DMS79 (cell line): ENCODE measurements at places on chromosomes 11 and 22.

GRCh38 chr11:12130180-12130980, 20.0 kb downstream of the MICAL2 start:
- no peak for DNase-seq

- DNase-seq: no peak
Measured at GRCh38 chr22:45314786-45315185, 5.1 kb downstream of the FAM118A start.

DNA sequence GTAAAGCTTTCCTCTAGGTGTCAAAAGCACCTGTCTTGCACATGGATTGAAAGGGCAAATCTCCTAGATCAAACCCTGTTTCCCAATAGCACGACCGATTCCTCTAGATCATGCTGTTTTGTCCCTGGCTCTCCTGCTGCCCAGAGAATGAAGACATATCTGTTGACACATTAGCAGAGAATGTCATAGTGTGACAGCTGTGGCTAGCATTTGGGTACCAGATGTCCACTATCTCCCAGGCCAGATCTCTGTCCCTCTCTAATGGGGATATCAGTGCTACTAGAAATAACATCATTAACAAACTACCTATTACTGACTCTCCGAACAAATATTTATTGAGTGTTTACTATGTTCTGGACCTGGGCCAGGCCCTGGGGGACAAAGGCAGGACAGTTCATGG, 72.4 kb upstream of the ISX start:
- DNase-seq: no peak

DNA sequence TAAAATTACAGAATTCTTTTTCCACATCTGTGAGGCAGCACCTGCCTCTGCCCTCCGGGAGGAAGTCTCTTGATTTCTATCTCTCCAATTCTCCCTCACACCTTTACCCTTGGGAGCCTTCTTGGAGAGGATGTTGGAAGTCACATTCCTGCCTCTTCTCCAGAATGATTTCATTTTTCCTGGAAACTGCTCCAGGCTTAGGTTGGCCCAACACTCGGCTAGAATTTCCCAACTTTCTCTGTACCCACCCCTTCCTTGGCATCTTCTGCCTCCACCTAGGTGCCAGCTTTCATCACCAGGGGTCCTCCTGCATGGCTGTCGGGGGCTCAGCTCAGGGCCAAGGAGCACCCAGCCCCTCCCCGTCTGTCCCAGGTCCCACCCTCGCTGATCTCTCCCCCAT, 43.2 kb downstream of the SLCO2B1 start:
- DNase-seq: no peak

- peak; percentile 90 for DNase-seq
Measured at GRCh38 chr11:131195661-131196517, 174.5 kb upstream of the NTM start.

DNA sequence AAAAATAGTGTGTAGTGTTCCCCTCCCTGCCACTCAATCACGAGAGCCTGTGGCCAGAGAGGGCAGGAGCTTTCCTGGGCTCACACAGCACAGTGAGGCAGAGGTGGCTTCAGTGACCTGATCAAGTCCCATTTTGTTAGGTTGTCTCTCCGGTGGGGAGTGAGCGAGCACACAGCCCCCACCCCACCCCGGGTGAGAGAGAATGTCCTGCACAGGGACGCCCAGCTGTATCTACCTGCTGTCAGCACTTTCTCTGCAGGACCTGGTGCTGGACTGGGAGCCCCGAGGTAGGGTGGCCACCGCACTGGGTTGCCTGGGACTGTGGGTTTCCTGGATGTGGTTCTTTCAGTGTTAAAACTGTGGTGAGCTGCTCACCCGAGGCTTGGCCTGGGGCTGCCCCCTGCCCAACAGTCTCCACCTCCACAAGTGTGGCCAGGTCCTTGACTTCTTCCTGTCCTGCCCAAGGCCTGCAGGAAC, 6.1 kb downstream of the CAPN5 start:
- no peak for DNase-seq

- DNase-seq: no peak
Measured at GRCh38 chr22:23180893-23181720, 798 bp downstream of the BCR start.

DNA sequence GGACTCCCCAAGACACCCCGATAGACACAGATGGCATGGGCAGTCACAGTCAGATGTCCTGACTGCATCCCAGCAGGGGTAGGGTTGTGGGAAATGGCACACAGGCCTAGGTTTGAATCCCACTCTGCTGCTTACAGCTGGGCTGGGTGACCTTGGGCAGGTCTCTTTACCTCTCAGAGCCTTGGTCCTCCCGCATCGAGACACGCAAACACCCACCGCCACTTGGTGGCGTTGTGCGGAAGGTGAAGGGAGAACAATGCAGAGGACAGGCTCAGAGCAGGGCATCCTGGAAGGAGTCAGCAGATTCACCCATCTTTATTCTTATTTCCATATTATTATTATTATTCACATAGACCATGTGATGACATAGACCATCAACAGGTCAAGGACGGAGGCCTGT, 140.5 kb downstream of the MIAT start:
- no peak for DNase-seq

DNA sequence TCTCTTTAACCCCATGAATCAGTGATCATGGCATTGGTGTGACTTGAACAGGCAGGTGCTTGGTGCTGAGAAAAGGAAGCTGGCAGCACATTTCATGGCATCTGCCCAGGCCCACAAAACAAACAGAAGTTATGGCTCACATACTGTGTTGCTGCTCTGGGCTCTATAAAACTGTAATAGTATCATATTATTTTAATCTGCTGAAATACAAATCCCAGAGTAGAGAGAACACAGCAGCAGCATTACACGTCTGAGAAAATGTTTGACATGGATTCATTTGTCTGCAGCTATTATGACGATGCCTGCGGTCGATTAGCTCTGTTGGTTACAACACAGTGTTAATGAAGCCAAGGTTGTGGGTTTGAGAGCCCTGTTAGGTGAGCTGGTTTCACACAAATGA, 80.8 kb downstream of the ALX4 start:
- DNase-seq: no peak

GRCh38 chr11:64252003-64252872, 908 bp downstream of the PLCB3 start:
- DNase-seq: no peak

DNA sequence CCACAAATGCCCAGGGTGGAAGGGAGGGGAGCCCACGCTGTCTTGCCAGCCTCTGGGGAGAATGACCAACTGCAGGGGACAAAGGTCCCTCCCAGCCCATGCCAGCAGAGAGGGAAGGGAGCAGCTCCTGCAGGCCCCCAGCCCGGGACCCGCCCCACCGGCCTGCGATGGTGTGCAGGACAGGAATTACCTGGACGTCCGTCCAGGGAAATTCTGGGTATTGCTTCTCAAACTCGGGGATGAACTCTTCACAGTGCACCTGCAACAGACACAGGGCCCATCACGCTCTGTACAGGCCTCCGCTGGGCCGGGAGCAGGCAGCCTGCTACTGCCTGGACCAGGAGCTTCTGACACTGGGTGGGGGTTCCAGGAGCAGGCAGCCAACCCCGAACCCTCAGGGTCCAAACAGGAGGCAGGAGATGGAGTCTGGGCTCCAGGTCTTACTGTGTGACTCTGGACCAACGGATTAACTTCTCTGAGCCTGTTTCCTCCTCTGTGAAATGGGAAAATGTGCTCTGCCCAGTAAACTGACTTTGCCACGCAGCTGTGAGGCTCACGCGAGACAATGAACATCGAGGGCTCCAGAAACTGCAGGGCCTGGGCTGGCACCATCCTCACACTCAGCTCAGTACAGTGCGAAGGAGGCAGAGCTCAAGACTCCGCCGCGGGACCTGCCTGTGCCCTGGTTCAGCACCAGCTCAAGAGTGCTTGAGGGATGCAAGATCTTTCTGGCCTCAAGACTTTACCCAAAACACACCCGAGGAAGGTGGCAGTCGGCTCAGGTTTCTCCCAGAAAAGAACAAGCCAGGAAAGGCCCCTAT, 17.4 kb downstream of the TTLL12 start:
- DNase-seq: peak; percentile 47

- peak; percentile 31 for DNase-seq
Measured at GRCh38 chr22:24601217-24602104, 1.5 kb upstream of the GGT1 start.

DNA sequence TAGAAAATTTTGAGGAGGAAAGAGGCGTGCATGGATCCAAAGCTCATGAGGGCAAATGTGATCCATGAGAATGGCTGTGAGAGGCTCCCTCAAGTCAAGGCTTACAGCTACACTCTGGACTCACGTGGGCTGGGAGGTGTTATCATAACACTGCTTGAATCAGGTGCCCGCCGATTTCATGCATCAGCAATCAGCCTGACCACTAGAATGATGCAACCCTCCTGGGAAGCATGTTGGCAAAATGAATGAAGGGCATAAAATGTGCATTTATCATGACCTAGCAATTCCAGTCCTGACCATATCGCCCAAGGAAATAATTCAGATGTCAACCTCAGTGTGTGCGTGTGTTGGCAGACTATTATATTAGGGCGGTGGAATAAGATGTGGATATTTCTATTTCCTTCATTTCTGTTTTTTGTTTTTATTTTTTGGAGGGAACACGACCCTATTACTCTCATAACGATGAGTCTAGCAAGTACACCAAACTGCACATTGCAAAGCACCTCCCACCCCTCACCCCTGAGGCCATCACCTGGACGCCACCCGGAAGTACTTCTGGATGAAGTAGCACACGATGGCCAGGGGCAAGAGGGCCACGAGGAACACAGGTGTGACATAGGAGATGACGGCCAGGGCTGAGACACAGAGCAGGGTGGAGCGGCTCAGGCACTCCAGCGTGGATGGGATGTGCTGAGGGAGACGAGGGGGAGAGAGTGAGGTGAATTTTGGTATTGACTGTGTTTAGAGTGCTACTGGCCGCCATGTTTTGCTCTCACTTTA, 15.7 kb upstream of the KCNJ11 start:
- DNase-seq: peak; percentile 45

- DNase-seq: no peak
Measured at GRCh38 chr11:2699185-2699530, 636 bp downstream of the KCNQ1OT1 start.

GRCh38 chr22:29207562-29208501, 2.1 kb downstream of the EMID1 start:
- DNase-seq: no peak

- DNase-seq: no peak
Measured at GRCh38 chr11:22459048-22459447, 120.9 kb downstream of the SLC17A6 start.

GRCh38 chr22:26435327-26436093, 6.5 kb downstream of the ASPHD2 start:
- no peak for DNase-seq

DNA sequence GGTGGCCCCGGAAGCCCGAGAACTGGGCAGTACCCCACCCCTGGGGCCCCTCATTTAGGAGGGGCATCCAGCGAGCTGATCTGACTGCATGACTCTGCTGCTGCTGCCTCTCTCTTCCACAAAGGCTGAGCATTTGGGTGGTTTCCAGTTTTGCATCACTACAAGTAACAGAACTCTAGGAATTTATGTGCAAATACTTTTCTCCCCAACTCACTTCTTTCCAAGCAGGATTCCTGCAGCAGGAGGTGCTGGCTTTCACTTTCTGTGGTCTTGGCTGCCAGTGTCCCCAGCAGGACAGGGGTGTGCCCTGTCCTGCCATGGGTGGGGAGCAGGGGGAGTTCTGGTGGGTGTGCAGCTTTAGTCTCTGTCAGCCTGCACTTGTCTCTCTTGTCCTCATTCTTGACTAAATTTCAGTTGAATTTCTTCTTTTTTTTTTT, 21.2 kb downstream of the UPB1 start:
- DNase-seq: no peak

- DNase-seq: no peak
Measured at GRCh38 chr11:112023104-112023503, 2.1 kb upstream of the DLAT start.

- no peak for DNase-seq
Measured at GRCh38 chr22:31239771-31240370, 27.8 kb downstream of the LIMK2 start.

DNA sequence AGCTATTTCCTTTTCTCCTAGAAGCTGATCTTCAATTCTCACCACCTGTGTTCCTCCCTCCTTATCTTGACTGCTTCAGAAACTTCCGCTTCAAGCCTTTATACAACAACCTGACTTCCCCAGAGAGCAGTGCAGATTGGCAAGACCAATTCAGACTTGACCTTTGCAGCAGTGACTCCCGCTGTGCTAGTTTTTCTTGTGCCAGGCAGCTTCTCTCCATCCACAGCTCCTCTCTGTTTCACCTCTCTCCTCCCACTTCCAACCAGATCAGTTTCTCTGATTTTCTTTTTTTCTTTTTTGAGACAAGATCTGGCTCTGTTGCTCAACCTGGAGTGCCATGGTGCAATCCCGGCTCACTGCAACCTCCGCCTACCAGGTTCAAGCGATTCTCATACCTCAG, 74.3 kb downstream of the GRAMD1B start:
- DNase-seq: no peak

- no peak for DNase-seq
Measured at GRCh38 chr11:24375931-24376330, 120.9 kb upstream of the LUZP2 start.

DNA sequence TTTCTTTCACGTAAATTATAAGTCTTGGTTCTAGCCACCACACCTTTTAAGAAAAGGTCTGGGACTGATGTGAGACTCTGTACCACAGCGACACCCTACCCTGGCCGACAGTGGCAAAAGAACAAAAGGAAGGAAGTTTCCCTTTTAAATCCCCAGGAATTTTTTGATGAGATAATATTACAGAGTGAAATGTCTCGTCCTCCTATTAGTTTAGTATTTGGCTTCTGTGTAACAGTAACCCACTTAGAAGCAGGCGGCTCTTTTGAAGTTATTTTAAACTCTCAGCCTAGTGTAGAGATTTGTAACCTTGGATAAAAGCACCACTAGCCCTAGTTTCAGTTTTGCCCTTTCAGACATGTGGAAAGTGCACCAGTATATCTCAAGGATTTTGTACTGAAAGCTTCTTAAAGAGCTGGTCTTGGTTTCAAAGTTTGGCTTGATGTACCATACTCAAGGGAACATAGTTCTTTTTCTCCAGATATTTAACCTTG, 84.1 kb downstream of the C22orf31 start:
- DNase-seq: no peak

DNA sequence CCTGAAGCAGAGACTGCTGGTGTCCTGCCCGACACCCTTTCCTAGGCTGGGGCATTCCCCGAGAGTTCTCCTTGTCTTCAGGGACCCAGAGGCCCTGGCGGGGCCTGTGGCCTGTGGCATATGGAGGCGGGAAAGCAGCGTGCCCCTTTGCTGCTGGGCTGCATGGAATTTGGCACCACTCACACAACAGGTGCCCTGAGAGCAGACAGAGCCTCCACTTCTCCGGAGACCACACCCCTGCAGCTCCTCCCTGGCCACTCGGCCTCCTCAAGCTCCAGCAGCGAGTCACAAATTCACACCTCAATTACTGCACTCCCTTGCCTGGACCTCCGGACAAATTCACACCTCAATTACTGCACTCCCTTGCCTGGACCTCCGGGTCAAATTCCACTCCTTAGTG, 1375.2 kb downstream of the TBC1D22A start:
- peak; percentile 37 for DNase-seq

- no peak for DNase-seq
Measured at GRCh38 chr22:27723708-27724107, 77.8 kb downstream of the MN1 start.
